ENCODE measurements at places on chromosomes 6 and 20.

DNA sequence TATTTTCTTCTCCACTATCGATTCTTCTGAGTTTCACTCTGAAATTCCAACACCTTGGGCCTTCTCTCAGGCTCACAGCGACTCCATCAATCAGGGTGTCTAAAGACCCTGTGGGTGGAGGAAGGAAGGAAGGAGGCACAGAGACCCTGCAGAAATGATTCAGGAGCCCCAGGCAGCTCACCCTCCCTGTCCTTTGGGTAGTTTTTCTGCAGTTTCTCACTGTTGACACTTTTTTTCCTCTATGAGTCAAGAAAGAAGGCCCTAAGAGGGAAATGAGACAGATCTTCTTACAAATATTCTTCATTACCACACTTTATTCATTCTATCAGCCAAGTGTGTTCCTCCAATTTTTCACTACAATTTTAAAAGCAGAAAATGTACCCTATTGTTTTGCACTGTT is 34.2 kb upstream of the TBXT start:
- DNase-seq, result no peak

DNA sequence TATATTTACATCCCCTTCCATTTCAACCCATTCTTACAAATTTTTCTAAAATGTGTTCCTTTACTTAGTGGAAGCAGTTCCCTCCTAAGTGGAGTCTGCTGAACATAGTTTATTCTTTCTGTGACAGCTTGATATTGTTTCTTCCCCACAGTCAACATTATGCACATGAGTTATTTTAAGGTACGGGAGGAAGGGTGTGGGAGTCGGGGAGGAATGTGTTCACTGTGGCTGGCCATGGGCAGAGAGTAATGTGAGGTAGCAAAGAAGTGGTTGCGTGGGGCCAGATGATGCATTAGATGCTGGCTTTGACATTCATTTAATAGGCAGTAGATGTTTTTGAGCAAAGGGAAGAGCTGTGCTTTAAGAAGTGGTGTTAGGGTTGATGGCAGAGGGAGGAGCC is 98.5 kb downstream of the ARMC2 start:
- DNase-seq, result no peak

GRCh38 chr6:12065321-12066140 is 53.4 kb downstream of the HIVEP1 start:
- no peak for DNase-seq

- no peak for DNase-seq
Measured at GRCh38 chr20:38152621-38153221, 12.3 kb downstream of the TGM2 start.

DNA sequence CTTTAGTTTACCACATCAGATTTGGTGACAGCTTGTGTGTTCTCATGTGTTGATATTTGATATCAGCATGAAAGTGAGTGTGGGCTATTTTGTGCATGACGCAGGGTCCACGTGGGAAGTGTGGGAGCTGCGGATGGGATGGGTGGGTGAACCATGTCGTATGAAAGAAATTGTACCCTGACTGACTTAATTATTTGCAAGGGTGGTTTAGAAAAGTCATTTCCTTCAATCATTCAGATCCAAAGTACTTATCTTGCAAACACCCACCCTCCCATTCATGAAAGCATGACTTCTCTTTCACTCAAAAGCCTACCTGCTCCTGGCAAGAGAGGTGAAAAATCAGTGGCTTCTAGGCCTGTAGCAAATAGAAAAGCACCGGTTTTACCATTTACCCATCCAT is 91.8 kb upstream of the BACH2 start:
- no peak for DNase-seq

GRCh38 chr6:161434921-161435747 is 161.3 kb upstream of the AGPAT4 start:
- DNase-seq, result no peak

GRCh38 chr6:15244620-15245360 is 1.1 kb upstream of the JARID2 start:
- DNase-seq, result no peak

GRCh38 chr6:4732691-4733315 is 43.4 kb upstream of the CDYL start:
- DNase-seq, result no peak

- DNase-seq, result no peak
Measured at GRCh38 chr6:132190097-132190814, 211.0 kb downstream of the MOXD1 start.

- peak; percentile 63 for DNase-seq
Measured at GRCh38 chr6:157258878-157259277, 64.4 kb downstream of the TMEM242 start.

GRCh38 chr6:119758385-119758784 is 408.8 kb upstream of the MAN1A1 start:
- no peak for DNase-seq

DNA sequence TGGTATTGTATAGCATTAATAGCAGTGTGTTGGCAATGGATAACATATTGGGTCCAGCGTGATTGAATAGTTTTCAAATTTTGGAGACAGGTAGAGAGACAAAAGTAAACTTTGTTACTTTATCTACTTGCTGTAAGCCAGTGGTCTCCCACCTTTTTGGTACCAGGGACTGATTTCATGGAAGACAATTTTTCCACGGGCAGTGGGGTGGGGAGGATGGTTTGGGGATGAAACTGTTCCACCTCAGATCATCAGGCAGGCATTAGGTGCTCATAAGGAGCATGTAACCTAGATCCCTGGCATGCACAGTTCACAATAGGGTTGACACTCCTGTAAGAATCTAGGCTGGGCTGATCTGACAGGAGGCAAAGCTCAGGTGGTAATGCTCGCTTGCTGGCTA is 14.6 kb upstream of the PROKR2 start:
- DNase-seq, result no peak

DNA sequence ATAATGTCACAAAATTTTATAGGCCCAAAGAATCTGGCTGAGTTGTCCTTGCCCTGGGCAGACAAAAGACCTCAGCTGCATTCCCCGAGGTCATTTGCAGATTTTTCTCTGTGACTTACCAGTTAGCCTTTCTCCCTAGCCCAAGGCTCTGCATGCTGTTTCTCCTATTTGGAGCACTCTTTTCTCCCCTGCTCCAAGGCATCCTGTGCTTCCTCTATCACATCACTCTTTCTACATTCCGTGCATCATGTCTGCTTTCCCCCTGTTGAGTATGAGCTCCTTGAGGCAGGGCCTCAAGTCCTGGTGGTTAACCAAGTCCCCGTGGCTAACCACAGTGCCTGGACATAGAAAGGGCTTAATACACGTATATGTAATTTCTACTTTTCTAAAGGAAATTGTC is 593 bp upstream of the GSTA3 start:
- no peak for DNase-seq

DNA sequence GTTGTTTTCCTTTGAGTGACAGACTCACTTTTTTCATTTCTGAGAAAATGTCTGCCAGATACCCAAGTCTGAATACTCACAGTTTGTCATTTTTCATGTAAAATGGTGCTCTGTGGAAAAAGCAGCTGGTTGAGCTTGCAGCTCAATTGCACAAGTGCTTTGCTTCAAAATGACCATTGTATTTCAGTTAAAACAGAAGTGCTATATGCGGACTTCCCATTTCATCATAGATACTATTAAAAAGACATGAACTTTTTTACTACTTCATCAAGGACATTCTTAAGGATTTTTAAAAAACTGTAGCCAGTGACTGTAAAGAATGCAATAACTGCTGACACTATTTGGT is 61.5 kb downstream of the KCNS1 start:
- no peak for DNase-seq

GRCh38 chr20:53599910-53600632 is 6.4 kb upstream of the ZNF217 start:
- DNase-seq, result no peak

- no peak for DNase-seq
Measured at GRCh38 chr6:125480571-125480970, 178.8 kb upstream of the HDDC2 start.

GRCh38 chr6:75236630-75237029 is 7.0 kb downstream of the COX7A2 start:
- DNase-seq, result no peak

DNA sequence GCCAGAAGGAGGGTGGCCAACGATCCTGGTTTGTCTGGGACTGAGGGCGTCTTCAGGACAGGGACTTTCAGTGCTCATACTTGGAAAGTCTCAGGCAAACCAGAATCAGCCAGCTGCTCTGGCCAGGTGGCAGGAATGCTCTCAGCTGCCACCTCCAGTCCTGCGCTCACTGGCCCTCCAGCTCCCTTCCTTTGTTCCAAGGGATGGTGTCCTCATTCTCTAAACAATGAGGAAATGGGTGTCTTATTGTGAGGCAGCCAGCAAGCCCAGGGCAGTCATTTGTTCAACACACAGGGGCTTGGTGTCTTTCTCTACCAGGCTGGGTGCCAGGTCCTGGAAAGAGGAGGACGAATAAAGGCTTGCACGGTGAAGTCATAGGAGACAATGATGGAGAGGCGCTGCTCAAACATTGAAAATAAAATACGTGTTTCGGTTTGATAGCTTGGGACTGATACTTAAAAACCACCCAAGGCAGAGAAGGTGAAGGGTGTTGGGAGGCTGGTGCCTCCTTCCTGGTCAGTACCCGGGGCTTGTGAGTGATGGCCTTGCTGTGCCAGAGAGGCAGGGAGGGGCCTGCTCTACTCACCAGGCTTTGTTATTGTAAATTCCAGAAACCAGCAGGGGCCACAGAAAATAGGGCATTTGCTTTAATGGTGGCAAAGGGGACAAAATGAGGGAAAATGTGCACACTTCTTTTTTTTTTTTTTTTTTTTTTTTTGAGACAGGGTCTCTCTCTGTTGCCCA is 11.3 kb upstream of the TMEM181 start:
- no peak for DNase-seq

- DNase-seq, result no peak
Measured at GRCh38 chr6:16487996-16488674, 249.7 kb downstream of the GMPR start.

GRCh38 chr6:163954088-163954775 is 539.7 kb downstream of the QKI start:
- DNase-seq, result no peak

GRCh38 chr20:59640267-59640666 is 35.9 kb downstream of the PHACTR3 start:
- DNase-seq, result peak; percentile 17

DNA sequence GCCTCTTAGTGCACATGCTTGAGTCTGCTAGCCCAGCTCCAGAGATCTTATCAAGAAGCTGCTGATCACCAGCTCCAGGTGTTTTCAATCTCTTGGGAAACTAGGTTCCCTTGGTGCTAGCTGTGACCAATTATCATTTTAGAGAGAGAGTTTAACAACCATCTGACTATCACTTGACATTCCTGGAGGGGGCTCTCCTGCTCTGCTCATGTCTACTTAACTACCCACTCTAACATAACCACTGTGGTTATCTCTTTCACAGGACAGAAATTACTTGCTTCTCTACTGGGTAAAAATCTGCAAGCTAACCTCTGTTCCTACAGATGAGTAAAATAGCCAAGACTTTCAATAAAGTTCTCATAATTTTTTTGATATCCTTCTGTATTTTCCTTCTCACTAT is 823.4 kb upstream of the GJE1 start:
- DNase-seq, result no peak

GRCh38 chr20:15794409-15794808 is 778.8 kb downstream of the KIF16B start:
- DNase-seq, result no peak

DNA sequence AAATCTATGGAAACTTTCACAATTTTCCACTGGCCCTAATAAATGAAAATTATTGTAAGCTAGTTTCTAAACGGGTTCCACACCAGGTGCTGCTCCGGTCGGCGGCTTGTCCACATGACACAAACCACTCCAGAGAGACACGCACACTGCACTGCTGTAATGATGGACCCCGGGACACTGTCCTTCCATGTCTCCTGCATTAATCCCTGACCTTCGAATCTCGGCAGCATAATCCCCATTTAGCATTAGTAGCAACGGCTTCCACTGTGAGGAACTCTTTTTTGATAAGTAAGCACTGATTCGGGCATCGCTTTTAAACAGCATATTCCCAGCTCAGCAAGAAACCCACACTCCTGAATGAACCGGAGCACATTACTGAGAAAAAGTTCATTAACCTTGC is 43.5 kb downstream of the INSM1 start:
- DNase-seq, result no peak

DNA sequence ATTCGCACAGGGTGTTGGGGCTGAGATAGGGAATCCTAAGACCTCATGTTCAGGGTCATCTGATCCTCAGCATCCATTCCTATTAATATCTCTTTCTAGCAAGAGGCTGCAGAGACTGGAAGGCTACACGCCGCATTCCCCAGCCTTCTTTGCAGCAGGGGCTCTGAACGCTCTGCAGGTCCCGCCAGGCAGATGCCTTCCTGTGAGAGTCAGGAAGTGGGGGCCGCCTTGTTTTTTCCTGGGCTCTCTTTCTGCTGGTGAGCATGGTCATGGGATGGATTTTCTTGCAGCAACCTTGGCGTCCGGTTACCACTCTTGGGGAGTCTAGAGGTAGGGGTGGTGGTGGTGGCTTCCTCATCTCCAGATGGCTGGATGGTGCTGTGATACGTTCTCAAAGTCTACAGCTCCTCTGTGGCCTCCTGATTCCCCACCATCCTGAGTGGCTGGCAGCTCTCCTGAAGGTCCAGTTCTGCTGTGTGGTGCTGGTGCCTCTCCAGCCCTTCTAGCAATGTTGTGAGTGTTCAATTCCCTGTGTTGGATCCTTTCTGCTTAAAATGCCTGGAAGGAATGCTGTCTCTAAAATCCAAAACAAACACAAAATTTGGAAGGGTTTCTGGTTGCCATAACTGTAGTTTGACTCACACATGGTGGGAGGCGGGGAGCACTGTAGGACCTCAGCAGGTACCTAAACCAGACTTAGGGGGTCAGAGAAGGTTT is 111.9 kb downstream of the CEBPB start:
- DNase-seq, result no peak

DNA sequence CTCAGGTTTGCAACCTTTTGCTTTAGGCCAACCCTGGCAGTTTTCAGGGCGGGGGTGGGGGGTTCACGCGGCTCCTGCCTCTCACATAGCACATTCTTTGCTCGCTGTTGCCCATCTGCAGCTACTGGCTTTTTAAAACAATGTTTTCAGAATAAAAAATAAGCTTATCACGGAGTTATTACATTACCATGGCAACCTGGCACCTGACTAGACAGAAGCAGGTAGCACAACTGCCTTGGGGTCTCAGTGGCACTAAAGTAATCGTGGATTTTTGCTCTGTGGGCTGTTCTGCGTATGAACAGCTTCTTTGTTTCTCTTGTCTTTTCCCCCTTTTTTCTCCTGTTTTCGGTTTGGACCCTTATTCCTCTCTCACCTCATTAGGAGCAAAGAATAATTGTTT is 9.1 kb upstream of the MANBAL start:
- no peak for DNase-seq
